ENCODE measurements at places on chromosomes 5 and 9. TPM values are rescaled to one million over a fixed set of nuclear protein-coding genes. Genes with fewer than 3 reads are reported as not detected.

Gene MTMR12
- 27.8 TPM for total RNA-seq

Gene AIF1L
- total RNA-seq: 3.1 TPM

Gene FCN2
- not detected for total RNA-seq

Gene S100Z
- total RNA-seq: not detected

Gene ISOC1
- 21.5 TPM for total RNA-seq

Gene CMBL
- total RNA-seq: 12.8 TPM

Gene C7
- total RNA-seq: 0.83 TPM

Gene SLC34A3
- total RNA-seq: under 0.01 TPM

Gene ANKRD18B
- total RNA-seq: 0.87 TPM

Gene SARDH
- total RNA-seq: 5.1 TPM

Gene CAVIN4
- 1.2 TPM for total RNA-seq

Gene HBEGF
- total RNA-seq: 1.7 TPM

Gene CSF2
- not detected for total RNA-seq

Gene CAMK2A
- total RNA-seq: 3.8 TPM

Gene PCDHB10
- 0.66 TPM for total RNA-seq

Gene PCDHB15
- under 0.01 TPM for total RNA-seq

Gene MARCHF11
- not detected for total RNA-seq

Gene CD72
- total RNA-seq: 2.0 TPM

Gene FREM1
- 0.17 TPM for total RNA-seq

Gene PCDHGB1
- total RNA-seq: 4.4 TPM

Gene SPINK6
- total RNA-seq: not detected

Gene AJM1
- 1.6 TPM for total RNA-seq

Gene GPR150
- total RNA-seq: 0.66 TPM

Gene TENT4A
- total RNA-seq: 17.2 TPM

Gene RGS14
- 8.3 TPM for total RNA-seq

Gene DOCK8
- total RNA-seq: 0.44 TPM

Gene PLAC8L1
- total RNA-seq: not detected

Gene LEAP2
- 0.50 TPM for total RNA-seq

Gene PCDHB11
- not detected for total RNA-seq

Gene RNF180
- total RNA-seq: 2.0 TPM

Gene GABBR2
- total RNA-seq: 1.3 TPM

Gene SNCAIP
- 0.66 TPM for total RNA-seq

Gene ANKRD31
- total RNA-seq: under 0.01 TPM

Gene BAAT
- not detected for total RNA-seq

Gene DMRT2
- total RNA-seq: not detected

Gene DNM1
- 86.0 TPM for total RNA-seq

Gene FBP2
- total RNA-seq: not detected

Gene DRD1
- total RNA-seq: under 0.01 TPM

Gene SHB
- total RNA-seq: 35.2 TPM

Gene HINT1
- total RNA-seq: 174 TPM

Gene KIF20A
- 12.2 TPM for total RNA-seq

Gene SLC6A18
- not detected for total RNA-seq

Gene ANGPTL2
- total RNA-seq: 184 TPM

Gene SLCO6A1
- total RNA-seq: not detected

Gene GFPT2
- 44.7 TPM for total RNA-seq

Gene IRX2
- 2.0 TPM for total RNA-seq

Data from smooth muscle cell of trachea (primary cell).